ENCODE measurements at places on chromosomes 5 and 9.

DNA sequence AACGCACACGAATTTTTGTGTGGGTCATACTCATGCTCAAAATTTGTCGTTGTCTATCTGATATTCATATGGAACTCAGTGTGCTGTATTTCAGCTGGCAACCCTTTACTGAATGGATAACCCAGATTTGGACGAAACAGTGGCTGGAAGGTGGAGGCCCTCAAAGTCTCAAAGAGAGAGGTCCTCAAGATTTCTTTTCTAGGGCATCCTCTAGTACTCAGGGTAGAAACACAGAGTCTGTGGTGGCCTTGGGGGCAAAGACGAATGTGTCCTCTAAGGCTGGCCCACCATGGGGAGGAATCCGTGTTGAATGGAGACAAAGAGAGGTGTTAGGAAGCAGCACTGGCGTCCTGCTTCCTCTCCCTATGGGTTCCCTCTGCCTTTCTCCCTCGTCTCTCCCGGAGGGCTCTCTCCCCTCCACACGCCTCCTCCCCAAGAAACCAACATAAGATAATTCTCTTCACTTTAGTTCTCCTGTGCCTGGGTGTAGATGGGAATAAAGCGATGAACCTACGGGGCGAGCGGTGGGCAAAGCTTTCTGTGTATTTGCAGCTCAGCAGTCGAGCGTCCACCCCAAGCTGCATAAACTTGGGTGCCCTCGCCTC lies 333.7 kb downstream of the CWC27 start:
- DNase-seq, result no peak

- no peak for DNase-seq
Measured at GRCh38 chr9:136418182-136419091, 8.0 kb downstream of the PMPCA start.

DNA sequence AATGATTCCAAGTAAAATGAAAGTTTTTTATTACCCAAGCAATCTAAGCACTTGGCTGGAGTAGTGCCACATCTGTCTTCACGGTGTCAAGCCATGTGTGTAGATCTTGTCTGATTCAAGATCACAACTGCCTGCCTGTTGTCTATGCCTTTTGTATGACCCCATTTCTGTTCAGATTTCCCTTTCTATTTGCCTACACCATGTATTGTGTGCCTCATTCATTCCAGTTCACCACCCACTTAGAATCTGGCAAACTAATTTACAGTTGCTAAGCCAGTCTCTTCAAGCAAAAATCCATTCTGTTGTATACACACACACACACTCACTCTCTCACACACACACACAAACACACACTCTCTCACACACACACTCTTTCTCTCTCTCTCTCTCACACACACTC lies 33.7 kb downstream of the GLDC start:
- DNase-seq, result no peak

- no peak for DNase-seq
Measured at GRCh38 chr9:135830496-135830895, 76.8 kb downstream of the CAMSAP1 start.

DNA sequence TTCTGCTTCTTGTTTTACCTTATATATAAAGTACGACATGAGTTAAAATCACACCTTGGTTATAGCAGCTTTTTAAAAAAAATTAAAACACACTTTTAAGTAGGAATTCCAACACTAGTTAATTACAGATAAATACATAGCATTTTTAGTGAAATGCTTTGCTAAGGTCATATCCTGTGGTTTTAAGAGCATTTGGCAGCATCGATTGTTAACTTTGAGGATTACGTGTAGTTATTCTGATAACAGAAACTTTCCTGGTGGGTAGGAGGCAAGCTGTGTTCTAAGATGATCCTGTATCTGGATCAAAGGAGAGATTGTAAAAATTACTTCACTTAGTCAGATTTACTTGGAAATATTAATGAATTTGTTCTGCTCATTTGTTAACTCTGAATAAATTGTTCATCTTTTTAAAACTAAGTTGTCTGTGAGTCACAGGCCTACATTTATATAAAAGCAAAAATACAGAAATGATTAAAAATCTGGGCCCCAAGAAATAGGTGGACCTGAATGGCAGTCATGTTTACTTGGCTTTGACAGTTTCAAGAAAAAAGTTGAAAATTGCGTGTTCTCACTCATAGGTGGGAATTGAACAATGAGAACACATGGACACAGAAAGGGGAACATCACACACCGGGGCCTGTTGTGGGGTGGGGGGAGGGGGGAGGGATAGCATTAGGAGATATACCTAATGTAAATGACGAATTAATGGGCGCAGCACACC lies 58.3 kb downstream of the TRIO start:
- DNase-seq, result no peak

- DNase-seq, result no peak
Measured at GRCh38 chr9:20930836-20931235, 100.6 kb downstream of the HACD4 start.

DNA sequence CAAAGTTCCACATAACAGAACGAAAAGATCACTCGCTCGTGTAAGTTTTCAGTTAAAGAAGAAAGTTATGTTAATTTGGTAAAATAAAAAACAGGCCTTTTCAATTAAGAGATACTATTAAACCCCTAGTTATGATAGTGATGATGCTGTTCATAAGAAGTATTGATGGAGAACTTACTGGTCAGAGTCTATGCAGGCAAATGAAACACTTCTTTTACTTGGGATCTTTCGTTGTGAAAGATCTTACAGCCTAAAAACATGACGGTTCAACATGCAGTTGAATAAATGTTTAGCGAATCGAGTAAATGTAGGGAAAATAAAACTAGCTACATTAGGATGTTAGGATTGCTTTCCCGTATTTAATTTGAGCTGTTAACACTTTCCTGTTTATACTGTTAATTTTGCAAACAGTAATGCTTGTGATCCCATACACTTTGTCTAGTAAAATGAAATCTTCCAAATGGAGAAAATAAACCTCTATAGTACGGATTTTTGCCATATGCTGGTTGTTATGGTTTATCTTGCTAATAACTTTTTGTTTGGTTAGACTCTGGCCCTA lies 2.0 kb downstream of the RHOBTB3 start:
- DNase-seq, result no peak

DNA sequence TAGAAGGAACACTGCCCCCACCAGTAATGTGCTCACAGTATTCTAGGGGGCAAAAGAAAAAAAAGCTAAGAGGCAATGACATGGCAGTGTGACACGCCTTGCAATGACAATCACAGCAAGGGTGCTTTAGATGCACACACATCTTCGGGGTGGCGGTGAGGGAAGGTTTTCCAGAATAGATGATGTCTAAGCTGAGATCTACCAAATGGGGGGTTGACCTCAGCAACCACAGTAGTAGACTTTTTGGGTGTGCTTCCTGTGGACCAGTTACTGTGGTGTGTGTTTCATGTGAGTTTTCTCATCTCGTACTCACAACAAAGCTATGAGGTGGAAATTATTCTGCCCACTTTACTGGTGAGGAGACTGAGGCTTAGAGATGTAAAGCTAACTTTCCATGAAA lies 10.2 kb upstream of the IL12B start:
- no peak for DNase-seq

DNA sequence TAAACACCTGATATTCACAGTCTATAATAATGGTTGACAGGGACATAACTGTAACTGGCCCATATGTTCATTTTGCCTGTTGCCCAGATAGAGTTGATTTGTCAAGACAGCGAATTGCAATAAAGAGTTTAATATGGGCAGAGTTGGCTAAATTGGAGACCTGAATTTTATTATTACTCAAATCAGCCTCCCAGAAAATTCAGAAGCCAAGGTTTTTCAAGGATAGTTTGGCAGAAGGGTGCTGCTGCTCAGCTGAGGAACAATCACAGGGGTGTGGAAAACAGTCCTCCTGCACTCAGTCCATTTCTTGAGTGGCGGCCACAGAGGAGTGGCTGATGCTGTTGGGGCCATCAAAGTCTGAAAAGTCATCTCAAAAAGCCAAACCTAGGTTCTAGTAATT lies 19.0 kb downstream of the ANXA2R start:
- DNase-seq, result no peak

GRCh38 chr9:100939636-100940035 lies 88.9 kb upstream of the PLPPR1 start:
- DNase-seq, result no peak

GRCh38 chr5:134106991-134107701 lies 7.3 kb upstream of the TCF7 start:
- DNase-seq, result no peak

GRCh38 chr5:173826428-173827350 lies 61.5 kb upstream of the CPEB4 start:
- DNase-seq, result no peak

GRCh38 chr9:100126423-100126822 lies 27.4 kb downstream of the INVS start:
- no peak for DNase-seq

DNA sequence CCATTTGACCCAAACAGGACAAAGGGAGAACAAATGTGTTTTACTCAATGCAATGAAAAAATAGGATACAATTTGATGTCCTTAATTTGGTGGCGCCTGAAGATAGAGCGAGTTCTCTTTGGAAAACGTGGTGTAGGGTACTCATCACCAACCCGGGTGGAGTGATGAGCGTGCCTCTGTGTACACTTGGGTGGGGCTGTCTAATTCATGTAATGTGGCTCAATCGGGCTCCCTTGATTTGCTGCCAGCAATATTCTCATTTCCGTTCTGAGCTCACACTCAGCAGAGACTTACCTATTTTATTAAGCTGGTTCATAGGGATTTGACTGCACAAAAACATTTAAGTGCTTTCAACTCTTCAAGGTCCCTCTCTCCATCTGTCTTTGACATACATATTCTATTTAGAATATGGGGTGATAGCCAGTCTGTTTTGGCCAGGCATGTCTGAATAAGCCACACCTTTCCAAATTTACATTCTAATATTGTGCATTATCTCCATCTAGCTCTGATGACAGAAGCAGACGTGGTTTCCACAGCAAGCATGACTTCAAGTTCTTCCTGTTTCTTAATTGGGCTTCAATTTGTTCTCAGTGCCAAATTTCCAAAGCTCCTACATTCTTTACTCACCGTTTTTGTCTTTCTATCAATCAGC lies 162.5 kb downstream of the IRX2 start:
- DNase-seq, result no peak

GRCh38 chr5:151195622-151196021 lies 28.3 kb downstream of the CCDC69 start:
- no peak for DNase-seq

DNA sequence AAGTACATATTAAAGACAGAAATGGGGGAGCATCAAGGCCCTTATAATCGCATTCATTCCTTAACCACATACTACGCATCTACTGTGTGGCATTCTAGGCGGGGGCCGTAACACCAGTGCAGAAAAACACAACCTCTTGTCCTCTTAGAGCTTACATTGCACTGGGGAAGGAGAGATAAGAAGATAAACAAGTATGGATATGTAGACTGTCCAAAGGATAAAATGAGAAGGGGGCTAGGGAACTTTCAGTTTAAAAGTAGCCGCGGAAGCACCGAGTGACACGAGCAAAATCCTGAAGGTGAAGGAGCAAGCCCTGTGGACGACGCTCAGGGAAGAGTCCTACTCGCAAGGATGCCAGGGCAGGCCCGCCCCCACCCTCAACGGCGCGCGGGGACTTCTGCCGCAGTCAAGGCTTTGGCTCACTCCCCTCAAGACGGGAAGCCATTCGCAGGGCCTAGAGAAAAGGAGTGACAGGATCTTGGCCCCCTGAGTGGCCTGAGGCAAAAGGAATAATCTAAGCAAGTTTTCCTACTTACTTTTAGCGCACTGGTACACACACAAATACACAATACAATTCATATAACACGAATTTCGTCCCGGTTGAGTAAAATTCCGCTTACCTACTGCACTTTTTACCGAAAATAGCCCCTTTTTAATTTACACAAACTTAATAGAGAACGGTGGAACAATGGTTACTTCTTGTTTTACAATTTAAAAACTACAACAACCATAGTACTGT lies 1.3 kb upstream of the NIPBL start:
- DNase-seq, result peak; percentile 26

DNA sequence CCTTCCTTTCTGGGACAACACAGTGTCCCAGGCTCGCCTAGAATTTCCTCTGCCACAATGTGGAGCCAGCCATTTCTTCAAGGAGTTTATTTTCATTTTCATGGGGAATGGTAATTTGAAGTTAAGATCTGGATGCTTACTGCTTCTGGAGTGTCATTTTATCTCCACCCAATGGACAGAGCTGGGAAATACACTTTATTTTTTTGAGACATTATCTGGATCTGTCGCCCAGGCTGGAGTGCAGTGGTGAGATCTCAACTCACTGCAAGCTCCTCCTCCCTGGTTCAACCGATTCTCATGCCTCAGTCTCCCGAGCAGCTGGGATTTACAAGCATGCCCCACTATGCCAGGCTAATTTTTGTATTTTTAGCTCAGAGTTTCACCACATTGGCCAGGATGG lies 12.7 kb upstream of the THG1L start:
- DNase-seq, result no peak

GRCh38 chr5:173744551-173744950 lies 128.1 kb upstream of the BOD1 start:
- DNase-seq, result no peak

GRCh38 chr9:32899181-32899580 lies 102.2 kb downstream of the APTX start:
- DNase-seq, result no peak

- no peak for DNase-seq
Measured at GRCh38 chr9:93164085-93164484, 19.9 kb upstream of the WNK2 start.

DNA sequence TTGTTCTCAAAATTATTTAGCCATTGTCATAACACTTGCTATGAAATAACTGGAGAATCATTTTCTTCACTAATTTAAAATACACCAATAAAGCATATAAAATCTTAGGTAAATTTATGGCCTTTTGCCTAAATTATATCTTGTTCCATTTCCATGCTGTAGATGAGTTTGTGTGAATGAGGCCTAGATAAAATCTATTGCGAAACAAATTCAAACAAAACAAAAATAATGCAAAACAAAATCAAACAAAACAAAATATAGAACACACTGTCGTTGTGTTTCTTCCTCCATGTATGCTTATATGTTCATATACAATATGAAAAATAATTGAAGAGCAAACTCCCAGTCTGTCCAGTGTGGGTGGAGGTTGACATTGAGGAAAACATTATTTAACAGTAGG lies 1020.7 kb downstream of the PTPRD start:
- DNase-seq, result no peak

GRCh38 chr5:107781451-107781850 lies 110.7 kb upstream of the EFNA5 start:
- DNase-seq, result no peak

DNA sequence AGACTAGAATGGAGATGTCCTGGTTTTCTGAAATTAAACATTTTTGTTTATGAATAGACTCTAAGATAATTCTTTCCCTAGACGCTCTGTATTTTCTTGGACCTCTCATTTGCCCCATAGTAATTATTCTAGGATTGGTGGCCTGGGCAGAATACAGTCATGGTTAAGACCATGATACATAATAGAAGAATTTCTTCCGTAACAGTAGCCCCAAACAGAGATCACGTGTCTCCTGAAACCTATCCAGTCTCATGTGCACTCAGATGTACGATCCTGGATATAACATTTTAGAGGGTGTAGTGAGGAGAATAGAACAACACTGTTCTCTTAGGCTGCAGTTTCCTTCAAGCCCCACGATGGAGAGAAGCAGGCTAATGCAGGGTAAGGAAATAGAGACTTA lies 22.3 kb downstream of the PCDHAC2 start:
- no peak for DNase-seq
